ENCODE measurements at places on chromosomes 12 and 14.

- DNase-seq, result no peak
Measured at GRCh38 chr14:20782280-20782890, 1.3 kb downstream of the RNASE6 start.

- DNase-seq, result no peak
Measured at GRCh38 chr14:104294628-104294982, 156.2 kb downstream of the KIF26A start.

- no peak for DNase-seq
Measured at GRCh38 chr14:24846261-24846660, 203.7 kb downstream of the STXBP6 start.

DNA sequence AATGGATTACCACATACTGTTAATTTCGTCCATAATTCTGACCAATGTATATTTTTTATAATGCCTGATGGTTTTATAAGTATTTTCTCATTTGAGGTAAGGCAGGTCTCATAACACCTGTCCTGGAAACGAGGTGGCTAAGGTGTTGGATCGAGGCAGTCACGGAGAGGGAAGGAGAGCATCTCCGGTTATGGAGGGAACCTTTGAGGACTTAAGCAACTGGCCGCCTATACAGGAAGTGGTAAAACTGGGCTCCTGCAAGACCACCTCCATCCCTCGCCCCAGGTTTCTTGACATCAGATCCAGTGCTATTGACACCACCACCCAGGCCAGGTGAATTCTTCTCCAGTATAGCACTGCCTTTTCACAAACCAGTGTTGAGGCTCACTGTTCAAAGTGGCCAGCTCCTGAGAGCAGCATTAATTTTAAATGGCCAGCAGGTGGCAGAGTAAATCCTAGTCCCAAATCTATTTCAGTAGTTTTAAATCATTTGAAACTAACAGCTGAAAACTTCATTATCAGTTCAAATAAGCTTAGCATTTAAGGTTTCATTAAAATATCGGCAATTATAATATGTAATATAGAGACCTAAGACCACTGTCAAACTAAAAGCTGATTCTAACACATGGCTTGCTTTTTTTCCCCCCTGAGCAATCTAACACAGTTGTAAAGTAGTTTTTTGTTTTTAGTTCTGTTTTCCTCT, 100.8 kb downstream of the PPM1A start:
- no peak for DNase-seq

GRCh38 chr12:15151161-15152091, 69.8 kb downstream of the RERG start:
- no peak for DNase-seq

DNA sequence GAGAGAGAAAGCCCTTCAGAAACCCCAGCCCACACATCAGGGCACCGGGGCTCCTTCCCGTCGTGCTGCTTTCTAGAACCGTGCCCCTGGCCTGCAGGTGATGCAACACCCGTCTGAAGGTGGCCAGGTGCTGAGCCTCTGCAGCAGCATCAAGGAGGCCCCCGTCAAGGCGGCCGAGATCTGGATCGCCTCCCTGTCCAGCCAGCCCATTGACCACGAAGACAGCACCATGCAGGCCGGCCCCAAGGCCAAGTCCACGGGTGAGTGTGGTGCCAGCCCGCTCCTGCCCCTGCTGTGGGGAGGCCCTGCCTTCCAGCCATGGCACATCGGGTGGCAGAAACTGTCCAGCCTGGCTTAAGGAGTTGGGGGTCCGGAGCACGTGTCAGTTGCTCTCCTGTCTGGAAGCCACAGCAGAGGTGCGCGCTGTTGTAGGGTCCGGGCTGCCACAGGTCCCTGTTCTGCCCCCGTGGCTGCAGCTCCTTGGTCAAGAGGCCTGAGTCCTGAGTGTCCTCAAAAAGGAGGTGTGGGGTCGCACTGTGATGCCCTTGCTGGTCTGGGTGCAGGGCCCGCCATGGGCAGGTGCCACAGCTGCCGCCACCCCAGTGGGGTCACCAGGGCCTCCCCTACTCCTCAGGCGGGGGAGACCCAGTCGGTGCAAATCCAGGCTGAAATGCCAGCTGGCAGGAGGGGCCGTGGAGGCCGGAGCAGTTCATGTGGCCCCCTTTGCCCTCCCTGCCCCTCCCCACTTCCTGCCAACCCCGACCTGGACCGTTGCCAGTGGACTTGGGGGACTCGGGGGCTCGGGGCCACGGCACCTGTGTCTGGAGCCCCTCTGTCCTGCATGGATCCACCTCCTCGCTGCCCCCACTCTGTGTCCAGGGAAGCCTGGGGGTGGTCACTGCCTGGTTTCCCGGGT, 31.0 kb upstream of the TEX22 start:
- no peak for DNase-seq

GRCh38 chr12:105457026-105457425, 126.5 kb downstream of the C12orf75 start:
- no peak for DNase-seq

- DNase-seq, result no peak
Measured at GRCh38 chr12:121514184-121514742, 66.6 kb downstream of the KDM2B start.

Measured in HS-5 (cell line).